Airway epithelial cell (primary cell): ENCODE measurements at places on chromosomes 4 and X. TPM values are rescaled to one million over a fixed set of nuclear protein-coding genes. Genes with fewer than 3 reads are reported as not detected.

Gene SLITRK2
- total RNA-seq = not detected in 2 replicates

Gene TCP11X2
- not detected in 2 replicates for total RNA-seq

Gene ASB9
- 1.3 and 2.6 TPM in 2 replicates for total RNA-seq

Gene NAP1L3
- total RNA-seq = 0.19 TPM in 1 of 2 replicates, not detected in the other

Gene ITGB1BP2
- 0.37 and 0.78 TPM in 2 replicates for total RNA-seq

Gene DCAF8L1
- not detected in 2 replicates for total RNA-seq

Gene DCAF8L2
- total RNA-seq = not detected in 2 replicates

Gene RPL39
- 3,943 and 6,438 TPM in 2 replicates for total RNA-seq

Gene GAB3
- not detected in 2 replicates for total RNA-seq

Gene TLR10
- not detected in 2 replicates for total RNA-seq

Gene SMIM31
- total RNA-seq = not detected in 2 replicates

Gene FAM47A
- not detected in 2 replicates for total RNA-seq

Gene CNGA1
- total RNA-seq = 1.4 and 5.1 TPM in 2 replicates

Gene MAGEA9B
- not detected in 2 replicates for total RNA-seq

Gene SMPX
- not detected in 2 replicates for total RNA-seq

Gene MAGEE2
- total RNA-seq = not detected in 2 replicates

Gene SLC10A6
- total RNA-seq = 1.2 and 3.0 TPM in 2 replicates

Gene APLN
- 0.74 and 2.5 TPM in 2 replicates for total RNA-seq

Gene FREM3
- not detected in 2 replicates for total RNA-seq

Gene GASK1B
- 3.2 and 3.4 TPM in 2 replicates for total RNA-seq

Gene MAGEB2
- not detected in 2 replicates for total RNA-seq

Gene TMPRSS11F
- 1.9 and 2.8 TPM in 2 replicates for total RNA-seq

Gene OTC
- total RNA-seq = not detected in 2 replicates

Gene TECRL
- not detected in 2 replicates for total RNA-seq

Gene PNMA6F
- total RNA-seq = not detected in 2 replicates
